Foreskin keratinocyte (primary cell): ENCODE measurements at places on chromosomes 7 and 10.

DNA sequence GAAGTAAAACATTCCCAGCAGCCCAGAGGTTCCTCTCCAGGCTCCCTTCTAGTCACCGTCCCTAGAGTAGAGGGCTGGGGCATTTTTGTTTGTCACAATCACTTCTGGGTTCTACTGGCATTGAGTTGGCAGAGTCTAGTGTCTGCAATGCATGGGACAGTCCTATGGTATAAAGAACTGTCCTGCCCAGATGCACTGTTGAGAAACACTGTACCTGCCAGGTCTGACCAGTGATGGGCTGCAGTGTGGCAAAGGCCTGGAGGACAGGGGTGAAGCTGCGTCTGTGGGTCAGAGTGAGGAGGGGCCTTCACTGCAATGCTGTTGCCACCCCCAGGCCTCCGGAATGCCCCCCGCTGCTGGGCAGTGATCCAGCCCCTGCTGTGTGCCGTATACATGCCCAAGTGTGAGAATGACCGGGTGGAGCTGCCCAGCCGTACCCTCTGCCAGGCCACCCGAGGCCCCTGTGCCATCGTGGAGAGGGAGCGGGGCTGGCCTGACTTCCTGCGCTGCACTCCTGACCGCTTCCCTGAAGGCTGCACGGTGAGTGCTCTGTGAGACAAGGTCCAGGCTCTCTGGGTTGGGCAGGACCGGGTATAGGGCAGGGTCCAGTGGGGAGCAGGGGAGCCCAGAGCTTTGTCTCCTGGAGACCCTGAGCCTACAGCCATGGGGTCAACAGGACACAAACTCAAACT lies 14.8 kb downstream of the SMO start:
- no peak for DNase-seq

DNA sequence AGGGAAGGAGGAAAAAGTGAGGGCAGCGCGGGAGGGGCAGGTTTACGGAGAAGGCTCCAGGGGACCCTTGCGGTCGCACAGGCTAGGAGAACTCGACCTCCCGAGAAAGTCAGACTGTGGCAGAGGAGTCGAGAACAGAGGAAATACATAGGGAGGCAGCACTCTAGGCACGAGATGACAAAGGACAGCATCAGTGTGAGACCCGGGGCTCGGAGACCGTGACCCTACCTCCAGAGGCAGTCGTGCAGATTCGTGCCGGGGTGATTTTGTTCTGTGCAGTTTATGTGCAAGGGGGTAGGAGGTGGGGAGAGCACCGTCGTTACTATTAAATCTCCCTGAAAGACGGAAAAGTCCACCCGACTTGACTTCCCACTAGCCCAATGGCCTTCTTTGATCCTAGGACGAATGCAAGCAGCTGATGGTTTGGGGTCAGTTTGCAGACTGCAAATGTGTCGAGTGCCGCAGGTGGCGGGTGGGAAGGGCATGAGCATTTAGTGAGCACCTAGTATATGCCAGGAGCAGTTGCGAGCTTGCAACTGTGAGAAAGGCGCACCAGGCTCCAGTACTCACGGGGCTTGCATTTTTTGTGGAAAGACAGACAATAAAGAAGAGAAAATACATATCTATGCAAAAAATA lies 674 bp upstream of the OSBPL3 start:
- peak; percentile 51 for DNase-seq

- DNase-seq, result peak; percentile 15
Observed at GRCh38 chr7:44263326-44264082, 61.9 kb downstream of the CAMK2B start.

DNA sequence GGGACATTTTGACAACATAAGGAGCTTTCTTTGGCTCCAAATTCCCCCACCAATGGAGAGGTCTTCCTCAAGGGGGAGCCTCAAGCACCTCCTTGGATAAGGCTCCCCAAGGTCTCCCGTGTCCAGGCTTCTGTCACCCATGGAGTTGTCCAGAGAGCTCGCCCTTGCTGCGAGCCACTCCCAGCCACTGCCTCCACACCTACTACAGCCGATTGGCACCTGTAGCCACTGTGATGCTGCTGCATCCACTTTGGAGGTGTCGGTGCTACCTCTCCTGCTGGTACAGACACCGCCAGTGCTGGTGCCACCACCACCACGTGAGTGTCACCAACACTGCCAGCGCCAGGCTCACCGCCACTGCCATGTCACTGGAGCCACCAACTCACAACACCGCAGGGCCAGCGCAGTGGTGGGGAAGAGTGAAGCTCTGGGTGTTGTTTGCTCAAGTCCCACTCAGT lies 22.1 kb upstream of the ENO4 start:
- DNase-seq, result no peak

DNA sequence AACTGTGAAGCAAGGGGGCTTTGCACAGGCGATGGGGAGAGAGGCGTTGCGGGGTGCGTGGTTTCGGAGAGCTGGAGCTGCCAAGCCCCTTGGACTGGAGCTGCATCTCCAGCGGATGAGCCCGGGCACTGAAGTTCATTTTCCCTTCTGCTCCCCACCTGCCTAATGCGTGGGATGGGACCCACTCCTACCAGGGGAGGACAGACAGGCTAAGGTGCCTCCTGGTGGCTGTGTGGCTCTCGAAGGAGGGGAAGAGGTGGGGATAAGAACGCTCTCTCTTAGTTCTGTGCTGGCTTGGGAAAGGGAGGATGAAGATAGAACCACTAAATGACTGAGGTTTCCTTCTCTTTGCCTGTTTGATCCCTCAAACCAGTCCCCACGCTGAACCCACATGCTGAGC lies 177.6 kb upstream of the PITRM1 start:
- DNase-seq, result no peak

GRCh38 chr7:127226685-127227374 lies 25.9 kb downstream of the GRM8 start:
- DNase-seq, result no peak

DNA sequence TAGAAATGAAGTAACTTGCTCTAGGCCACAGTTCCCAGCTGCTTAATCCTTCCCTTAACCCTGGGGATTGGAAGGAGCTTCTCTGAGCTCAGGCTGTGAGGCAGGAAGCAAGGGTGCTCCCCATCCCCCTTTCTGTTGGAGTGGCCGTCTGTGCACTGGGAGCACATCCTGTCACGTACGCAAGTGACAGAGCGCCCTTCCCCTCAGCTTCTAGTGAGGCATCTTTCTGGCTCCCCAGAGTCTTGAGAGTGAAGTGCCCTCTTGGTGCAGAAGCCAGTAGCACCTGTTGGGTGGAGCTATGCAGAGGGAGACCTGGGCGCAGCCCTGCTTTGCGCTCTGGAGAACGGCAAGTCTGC lies 47.8 kb downstream of the SHH start:
- no peak for DNase-seq

DNA sequence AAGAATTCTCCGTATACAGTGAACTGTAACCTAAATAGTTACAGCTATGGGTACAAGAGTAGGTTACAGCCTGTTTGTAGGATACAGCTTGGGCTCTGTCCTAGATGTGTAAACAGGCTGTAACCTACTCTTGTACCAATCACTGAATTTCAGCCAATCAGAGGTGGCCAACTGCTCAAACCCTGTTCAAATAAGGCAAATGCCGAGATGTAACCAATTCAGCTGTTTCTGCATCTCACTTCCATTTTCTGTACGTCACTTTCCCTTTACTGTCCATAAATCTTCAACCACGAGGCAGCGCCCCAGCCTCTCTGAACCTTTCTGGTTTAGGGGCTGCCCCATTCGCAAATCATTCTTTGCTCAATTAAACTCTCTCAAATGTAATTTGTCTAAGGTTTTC lies 8.3 kb upstream of the MMP21 start:
- no peak for DNase-seq

GRCh38 chr7:12709726-12710502 lies 22.5 kb downstream of the ARL4A start:
- DNase-seq, result no peak

DNA sequence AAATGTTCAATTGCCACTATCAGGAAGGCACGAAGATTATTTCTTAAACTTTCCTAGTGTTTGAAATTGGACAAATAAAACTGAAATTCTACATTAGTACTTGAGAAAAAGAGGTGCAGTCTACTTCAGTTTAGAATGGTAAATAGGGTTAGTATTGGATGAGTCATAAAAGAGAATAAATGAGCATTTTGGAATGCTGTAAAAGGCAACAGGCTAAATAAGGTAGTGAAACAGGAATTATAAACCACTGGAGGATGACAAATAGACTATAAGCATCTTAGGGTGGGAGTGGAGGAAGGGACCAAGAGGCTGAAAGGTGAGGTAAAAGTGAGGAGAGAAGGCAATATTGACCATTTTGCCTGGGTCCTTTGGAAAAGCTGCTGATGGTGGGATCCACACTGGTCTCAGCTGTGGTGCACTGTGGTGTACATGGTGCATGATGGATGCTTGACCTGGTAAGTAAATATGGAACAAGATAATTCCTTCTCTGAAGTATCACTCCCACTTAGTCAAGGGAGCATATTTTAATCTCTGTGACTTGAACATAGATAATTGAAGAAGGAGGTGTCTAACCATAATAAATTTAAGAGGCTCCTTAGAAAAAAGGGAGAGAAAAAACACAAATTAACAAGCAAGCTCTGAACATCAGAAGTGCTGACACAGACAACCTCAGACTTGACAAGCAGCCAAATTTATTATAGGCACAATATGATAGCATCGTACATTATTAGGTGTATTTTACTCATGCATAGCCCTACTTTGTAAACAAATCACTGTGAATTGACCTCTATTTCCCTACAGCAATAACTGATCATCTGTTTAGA lies 76.4 kb upstream of the SCIN start:
- peak; percentile 39 for DNase-seq

DNA sequence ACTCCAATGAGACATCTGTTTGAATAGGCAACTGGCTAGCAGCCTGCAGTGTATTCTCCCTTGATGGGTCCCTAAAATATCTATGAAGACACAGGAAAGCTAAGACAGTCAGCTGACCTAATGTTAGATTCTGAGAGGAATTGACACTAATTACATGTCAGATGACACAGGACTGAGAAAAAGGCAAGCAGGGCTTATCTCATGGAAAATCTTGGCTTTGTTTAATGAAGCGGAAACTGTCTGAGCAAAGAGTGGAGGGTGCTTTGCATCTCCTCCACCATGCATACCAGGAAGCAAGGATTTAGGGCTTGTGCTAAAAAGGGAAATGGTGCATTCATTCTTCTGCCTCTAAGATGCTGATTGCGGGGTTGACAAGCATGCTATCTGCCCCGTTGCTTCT lies 135.5 kb upstream of the GLI3 start:
- DNase-seq, result no peak

- no peak for DNase-seq
Observed at GRCh38 chr10:12013926-12014325, 28.7 kb downstream of the UPF2 start.

- peak; percentile 66 for DNase-seq
Observed at GRCh38 chr7:94649450-94649849, 6.5 kb downstream of the SGCE start.

DNA sequence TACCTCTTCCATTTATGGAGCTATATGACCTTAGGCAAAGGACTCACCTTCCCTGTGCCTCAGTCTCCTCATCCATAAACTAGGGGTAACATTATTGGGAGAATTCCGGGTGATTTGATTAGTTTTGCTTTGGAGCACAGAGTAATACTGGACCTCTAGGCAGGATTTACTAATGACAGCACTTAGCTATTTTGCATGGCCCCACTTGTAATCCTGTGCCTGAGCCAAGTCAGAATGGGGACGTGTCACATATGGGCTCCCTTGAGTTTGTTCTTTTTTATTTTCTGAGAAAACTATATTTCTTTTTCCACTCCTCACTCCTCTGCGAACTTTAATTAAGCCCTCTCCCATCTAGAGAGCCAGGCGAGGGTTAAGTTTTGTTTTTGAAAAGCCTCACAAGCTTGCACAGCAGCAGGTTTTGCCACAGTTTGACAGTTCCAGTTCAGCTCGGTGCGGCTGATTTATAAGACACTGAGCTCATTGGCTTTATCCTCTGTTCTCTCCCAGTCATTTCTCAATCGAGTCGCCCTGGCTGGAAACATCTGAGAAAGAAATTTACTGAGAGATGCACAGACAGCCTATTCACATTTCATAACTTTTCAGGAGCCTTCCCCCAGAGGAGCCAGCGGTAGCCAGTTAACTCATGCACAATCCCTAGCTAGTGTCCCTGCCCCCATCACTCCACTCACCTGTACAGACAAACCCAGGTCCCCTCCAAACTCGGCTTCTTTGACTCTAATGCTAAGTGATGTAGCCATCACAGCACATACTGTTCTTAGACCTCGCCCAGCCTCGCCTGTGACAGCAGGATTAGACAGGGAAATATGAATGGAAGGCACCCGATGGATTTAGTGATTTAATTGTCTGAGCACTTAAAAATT lies 441.9 kb upstream of the NPVF start:
- no peak for DNase-seq

DNA sequence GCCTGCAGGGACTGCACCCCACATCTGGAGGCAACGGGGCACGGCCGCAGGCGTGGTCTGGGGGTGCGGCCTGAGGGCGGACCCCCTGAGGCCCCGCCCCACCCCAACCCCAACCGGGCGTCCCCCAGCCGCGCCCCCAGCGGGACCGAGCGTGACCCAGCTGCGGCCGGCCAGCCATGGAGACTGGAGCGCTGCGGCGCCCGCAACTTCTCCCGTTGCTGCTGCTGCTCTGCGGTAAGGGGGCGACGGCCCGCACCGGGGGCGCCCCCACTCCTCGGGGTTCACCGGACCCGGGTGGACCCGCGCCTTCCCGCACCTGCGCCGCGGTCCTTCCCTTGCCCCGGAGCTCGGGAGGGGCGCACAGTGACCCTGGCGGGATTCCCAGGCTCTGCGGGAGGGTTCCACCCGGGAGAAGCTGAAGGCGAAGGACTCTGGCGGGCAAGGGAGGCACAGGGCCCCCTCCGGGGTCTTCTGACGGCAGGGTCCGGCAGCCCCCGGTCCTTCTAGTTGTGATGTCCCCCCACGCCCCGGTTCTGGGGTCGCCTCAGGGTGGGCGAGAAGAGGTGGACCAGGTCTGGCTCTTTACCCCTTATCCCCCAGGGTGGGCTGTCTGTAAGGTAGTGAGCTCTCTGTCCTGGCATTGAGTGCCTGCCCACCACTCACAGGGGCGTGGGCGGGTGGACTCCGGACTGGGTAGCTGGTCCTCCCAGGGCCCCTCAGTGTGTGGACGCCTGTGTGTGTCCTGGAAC lies at the start of gene RAMP3:
RAMP3 (plus strand) TSS at position 139 of the 749 bp plus-strand sequence; CDS start at position 177, 38 bp downstream.
- DNase-seq, result no peak

GRCh38 chr10:71927776-71928592 lies 36.2 kb upstream of the CHST3 start:
- DNase-seq, result no peak

DNA sequence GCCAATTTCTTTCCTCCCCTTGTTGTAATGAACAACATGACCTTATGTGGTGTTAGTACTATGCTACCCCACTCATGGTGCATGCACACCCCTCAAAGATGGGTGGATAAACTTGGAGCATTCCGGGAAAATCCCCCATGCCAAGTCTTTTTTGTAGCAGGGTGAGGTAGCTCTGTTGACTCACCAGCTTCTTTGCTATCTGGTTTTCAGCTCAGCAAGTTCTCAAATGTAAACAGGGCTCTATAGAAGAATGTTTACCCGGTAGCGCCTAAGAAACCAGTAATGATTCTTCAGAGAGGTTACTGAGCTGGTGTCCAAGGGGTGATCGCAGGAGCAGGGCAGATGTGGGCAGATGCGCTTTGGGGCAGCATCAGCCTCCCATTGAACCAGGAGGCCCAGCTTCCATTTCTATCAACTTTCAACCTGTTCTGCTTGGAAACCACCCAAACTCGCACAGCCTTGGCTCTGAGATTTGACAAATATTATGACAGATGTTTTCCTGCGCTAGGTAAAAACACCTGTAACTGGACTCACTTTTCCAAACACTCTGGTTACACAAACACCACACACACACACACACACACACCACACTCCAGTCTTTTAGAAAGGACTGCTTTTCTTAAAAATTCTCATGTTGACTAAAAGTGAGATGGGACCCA lies 87.8 kb downstream of the ZRANB1 start:
- peak; percentile 20 for DNase-seq
